ENCODE measurements at places on chromosomes 1 and 21. TPM values are rescaled to one million over a fixed set of nuclear protein-coding genes. Genes with fewer than 3 reads are reported as not detected.

CELA3B gene
- not detected for total RNA-seq

OPRD1 gene
- total RNA-seq: 0.02 TPM

AKT3 gene
- 34.6 TPM for total RNA-seq

UBL4B gene
- not detected for total RNA-seq

NOL9 gene
- 39.7 TPM for total RNA-seq

GPR161 gene
- 0.16 TPM for total RNA-seq

LDLRAD2 gene
- total RNA-seq: 0.07 TPM

CATSPERE gene
- total RNA-seq: 0.20 TPM

AQP10 gene
- 0.14 TPM for total RNA-seq

GRCh38 chr1:56866656-56867055 is 12.1 kb downstream of the C8A start:
- no peak for DNase-seq

GRCh38 chr1:208025031-208025430 is 114.1 kb upstream of the CD34 start:
- DNase-seq: no peak

DNA sequence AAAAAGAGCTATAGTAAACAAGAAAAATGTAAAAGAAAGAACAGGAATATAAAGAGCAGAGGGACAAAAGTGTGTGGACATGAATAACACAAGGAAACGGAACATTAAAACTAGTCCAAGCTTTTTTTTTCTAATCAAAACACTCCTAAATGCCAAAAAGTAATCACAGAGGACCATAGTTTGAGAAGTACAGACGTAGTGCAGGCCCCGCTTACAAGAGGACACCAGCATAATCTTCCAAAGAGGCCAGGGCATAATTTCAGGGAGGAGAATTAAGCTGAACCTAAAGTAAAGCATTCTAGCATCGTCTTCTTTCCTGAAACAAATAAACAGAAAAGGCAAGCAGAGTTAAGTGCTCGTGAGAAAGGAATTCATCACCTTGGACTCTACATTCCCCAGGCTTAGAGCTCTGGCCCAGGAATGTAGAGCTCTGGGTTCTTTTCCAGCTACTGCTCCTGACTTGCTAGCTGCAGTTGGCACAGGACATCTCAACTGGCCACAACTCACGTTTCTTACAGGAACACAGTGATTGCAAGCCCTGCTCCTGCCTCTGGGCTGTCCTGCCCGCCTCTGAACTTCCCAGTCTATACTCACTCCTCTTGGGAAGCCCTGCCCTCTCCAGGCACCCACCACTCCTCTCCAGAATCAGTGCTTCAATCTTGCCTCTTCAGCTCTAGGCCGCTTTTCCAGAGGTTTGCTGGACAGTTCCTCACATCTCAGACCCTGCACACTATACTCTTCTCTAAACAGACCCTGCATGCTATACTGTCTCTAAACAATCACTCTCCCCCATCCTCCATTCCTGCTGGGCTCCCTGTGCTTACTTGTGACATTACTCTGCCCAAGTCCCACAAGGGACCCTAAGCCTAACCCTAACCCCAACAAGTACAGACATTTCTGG is 9.8 kb downstream of the RGS8 start:
- DNase-seq: no peak

GRCh38 chr1:73194965-73195364 is 912.6 kb upstream of the NEGR1 start:
- no peak for DNase-seq

DNA sequence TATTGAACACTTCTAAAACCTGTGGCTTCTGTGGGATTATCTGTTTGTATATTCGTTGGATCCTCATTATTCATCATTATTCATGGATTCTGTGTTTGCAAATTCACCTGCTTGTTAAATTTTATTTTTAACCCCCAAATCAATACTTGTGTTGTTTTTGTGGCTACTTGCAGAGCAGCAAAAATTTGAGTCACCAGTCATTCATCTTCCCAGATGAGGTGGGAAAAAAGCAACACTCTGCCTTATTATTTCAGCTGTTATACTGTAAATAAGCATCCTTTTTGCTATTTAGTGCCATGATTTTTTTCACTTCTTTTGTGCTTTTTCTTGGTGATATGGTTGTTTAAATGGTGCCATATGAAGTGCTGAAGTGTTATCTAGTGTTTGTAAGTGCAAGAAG is 56.7 kb downstream of the RASAL2 start:
- DNase-seq: no peak

GRCh38 chr21:45493401-45494001 is 48.7 kb downstream of the SLC19A1 start:
- no peak for DNase-seq

DNA sequence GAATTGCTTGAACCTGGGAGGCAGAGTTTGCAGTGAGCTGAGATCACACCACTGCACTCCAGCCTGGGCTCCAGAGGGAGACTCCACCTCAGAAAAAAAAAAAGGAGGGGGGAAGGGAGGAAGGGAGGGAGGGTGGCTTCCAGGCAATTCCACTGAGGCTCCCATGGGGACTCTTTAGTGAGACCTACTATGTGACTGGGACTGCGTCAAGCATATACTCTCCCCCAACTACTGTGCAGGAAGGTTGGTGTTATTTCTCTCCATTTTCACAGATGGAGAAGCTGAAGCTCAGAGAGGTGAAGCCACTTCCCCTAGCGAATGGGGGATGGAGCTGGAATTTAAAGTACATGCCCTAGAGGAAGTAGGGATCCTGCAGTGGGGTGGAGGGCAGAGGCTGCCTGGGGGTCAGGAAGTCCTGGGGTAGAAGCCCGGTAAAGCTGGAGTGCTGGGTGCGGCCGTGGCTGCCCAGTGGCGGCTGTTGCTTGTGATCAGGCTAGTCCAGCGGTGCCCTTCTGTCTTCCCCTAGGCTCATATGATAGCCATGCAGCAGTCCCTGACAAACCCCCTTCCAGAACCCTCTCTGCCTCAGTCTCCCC is 40.3 kb downstream of the RAP1GAP start:
- DNase-seq: no peak

DNA sequence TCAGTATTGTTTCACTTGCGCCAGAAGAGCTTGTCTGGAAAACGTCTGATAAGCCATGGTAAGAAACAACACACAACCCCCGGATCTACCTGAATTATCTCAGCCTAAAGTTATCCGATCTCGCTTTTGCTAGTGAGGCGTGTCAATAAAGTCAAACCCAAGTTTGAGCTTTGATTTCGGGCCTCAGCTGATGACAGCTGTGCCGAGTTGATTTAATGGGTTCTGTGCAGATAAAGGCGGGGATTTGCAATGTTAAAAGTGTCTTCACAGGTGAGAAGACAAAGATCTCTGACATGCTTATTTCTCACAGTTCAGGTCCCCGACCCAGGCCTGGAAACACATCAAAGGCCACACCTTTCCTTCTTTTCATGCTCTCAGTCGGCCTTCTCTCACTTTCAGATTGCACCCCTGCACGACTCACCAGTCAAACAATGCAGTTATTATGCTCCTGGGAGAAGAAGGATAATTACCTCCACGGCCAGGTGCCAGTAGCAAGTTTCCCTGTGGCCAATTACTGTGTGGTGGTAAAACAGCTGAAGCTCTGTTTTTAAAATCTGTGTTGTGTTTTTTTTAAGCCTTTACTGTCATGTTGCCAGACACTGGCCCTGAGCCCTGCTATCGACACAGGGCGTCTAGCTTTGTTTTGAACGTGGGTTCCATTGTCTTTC is 245.3 kb upstream of the RUNX1 start:
- peak; percentile 7 for DNase-seq

DNA sequence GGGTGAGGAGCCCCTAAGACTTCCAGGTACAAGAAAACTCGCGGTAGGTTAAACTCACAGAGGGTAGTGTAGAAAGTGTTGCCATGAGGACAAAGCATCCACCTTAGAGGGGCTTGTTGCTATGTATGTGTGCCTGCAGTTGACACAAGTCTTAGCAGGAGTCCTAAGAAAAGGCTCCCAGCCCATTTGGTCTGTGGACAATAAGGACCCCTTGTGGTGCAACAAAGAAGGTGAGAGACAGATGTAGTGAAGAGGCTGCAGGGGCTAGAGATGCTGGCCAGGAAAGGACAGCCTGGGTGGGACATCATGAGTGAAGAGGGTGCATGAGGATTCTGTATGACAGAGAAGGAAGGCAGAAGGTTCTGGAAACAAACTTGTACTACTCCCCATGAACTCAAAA is 36.3 kb upstream of the IL10 start:
- DNase-seq: peak; percentile 69

GRCh38 chr1:8040586-8040985 is 14.5 kb upstream of the ERRFI1 start:
- DNase-seq: no peak

GRCh38 chr1:94962409-94963265 is 35.7 kb upstream of the CNN3 start:
- peak; percentile 39 for DNase-seq

DNA sequence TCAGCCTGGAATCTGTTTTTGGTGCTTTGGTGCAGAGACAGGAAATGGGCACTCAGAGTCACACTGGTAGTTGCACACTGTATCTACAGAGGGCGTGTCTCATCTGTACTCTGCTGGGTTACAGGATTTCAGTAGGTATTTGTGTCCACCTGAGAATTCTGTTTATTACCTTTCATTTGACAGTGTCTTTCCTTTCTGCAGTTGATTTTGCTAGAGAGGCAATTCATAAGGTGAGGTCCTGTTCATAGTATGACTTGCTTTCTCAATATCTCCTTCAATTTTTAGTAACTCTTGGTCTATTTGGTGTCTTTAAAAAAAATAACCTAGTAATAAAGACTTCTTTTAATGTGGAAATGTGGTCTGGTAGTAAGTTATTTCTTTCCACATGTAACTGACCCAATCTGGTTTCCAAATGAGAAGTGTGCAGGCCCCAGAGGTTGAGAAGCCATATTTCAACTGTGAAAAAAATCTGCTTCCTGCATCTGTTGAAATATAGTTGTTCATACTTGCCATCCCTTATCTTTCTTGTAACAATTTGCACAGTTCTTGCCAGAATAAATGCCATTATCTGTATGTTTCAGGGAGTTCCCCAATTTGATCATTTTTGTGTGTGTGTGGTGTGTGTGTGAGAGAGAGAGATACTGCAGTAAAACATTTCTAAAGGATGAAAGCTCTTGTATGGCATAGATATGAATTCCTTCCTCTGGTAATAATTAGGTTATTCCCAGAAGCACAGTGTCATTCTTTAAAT is 78.4 kb upstream of the DNAJC6 start:
- peak; percentile 27 for DNase-seq

GRCh38 chr1:235910357-235911299 is 43.9 kb upstream of the LYST start:
- DNase-seq: peak; percentile 68

Data from activated CD8-positive, alpha-beta T cell treated with anti-CD3 and anti-CD28 coated beads for 36 hours (primary cell).